Stimulated activated CD8-positive, alpha-beta memory T cell treated with anti-CD3 and anti-CD28 coated beads, Interleukin-15, amount 100 ng/mL, for 48 hours (primary cell): ENCODE measurements at places on chromosomes 5 and 9.

DNA sequence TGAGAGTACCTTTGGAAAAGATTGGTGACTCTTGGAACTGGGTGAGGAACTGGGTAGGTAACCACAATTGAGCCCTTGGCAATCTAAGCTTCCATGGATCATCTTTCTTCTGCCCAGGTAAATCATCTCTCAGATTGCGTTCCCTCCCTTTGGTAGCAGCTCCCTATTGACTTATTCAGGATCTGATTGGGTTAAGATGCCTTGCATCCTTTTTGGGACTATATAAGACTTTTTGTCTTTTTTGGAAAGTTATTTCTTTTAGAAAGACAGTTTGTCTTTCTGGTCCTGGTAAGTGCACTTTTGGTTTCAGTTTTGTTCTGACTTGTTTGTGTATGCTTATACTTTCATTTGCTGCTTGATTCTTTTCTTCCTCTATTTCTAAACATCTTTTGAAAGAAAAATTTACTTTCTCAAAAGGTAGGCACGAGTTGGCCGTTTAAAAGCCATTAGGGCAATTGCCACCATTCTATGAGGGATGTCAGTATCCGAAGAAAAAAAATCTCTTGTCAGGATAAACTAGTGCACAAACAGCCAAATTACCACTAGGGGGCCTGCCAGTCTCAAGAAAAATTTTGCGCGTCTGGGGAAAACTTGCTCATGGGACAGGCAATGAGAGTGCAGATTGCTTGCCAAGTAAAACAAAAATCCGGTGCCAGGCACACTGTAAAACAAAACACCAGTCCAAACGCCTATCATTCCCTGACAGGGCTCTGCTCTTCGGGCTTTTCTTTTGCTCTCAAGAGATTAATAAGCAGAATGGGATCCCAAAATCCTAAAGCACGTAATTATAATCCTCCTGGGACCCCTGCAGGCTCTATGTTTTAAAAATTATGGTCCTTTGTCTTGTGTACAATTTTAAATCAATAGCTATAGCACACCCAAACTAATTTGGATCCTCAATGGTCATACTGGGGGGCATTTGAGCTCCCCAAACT, 12.8 kb downstream of the OR1J1 start:
- peak; percentile 27 for DNase-seq

DNA sequence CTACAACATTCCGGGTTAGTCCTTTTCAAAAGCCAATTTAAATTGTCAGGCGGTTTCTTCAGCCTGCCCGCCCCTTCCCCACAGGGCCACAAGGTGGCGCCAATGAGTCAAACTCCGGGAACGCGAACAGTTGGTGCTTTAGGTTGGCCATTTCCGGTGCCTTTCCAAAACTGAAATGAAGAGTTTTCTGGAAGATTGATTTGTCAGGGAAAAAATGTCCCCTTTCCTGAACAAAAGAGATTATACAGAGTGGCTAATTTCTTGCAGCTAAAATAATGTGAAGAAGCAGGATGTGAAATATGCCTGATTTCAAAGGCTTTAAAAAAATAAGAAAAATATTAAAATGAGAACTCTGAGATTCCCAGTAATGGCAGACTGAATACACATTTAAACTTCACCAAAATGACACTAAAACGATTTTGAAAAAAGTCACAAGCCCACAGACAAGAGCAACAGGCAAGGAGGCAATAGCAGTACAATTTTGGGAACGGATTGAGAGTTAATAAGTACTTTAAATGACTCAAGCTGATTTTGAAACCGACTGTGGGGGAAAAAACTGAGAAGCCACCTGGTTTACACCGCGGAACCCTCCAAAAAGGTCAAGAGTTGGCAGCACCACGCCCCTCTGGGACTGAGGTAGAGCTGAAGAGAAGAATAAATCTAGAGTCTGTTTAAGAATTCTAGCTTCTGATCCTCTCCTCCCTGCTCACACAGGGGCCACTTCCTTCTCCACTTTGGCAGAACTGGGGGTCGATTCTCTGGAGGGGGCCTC, 45.7 kb downstream of the SLC46A2 start:
- DNase-seq, result peak; percentile 62

DNA sequence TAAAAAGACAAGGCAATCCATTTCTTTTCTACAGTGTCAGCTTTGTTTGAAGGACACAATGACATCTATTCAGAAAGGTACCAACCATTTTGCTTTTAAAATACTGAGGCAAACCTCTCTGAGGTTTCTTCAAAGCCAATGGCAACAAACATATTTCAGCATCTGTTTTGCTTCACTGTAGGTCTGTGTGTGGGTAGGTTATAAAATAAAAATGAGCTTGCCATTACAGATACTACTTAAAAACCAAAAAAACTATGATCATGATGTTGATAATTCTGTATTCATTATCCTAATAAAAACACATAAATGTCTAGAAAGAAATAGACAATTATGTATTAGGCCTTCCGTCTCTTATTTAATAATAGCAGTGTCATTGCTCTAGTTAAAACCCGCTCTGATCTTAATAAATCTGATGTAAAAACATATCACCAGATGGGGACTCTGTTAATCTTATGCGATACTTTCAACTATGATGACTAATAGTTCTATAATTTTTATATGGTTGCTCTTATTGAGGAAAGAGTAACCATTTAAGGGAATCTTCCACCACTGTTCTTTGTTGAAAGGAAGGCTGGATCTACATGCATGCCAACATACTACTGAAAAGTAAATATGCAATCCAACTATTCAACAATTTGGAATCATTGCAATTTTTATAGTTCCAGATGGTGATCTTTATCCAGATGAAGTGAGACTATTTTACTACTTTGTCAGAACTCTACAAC, 647.2 kb downstream of the PDE4D start:
- no peak for DNase-seq

GRCh38 chr9:96141128-96141474, 160.9 kb downstream of the HSD17B3 start:
- DNase-seq, result no peak

- DNase-seq, result no peak
Observed at GRCh38 chr5:115813719-115814118, 2.7 kb downstream of the CDO1 start.
